ENCODE measurements at places on chromosomes 6 and 20. TPM values are rescaled to one million over a fixed set of nuclear protein-coding genes. Genes with fewer than 3 reads are reported as not detected.

- no peak for DNase-seq
- no peak overlapping the region for H3K27ac ChIP-seq
- no peaks in the 10 kb centered on the region for H3K4me1 ChIP-seq
- no peak overlapping the region for H3K4me3 ChIP-seq
These were observed 253.1 kb downstream of the C6orf118 start for GRCh38 chr6:165056292-165056691.

GRCh38 chr6:144415014-144415413 lies 129.9 kb downstream of the UTRN start:
- no peaks in the 10 kb centered on the region for H3K4me1 ChIP-seq
- H3K27ac ChIP-seq, result no peak overlapping the region
- H3K27me3 ChIP-seq, result no peaks in the 10 kb centered on the region
- no peak for DNase-seq
- H3K4me3 ChIP-seq, result no peak overlapping the region

DNA sequence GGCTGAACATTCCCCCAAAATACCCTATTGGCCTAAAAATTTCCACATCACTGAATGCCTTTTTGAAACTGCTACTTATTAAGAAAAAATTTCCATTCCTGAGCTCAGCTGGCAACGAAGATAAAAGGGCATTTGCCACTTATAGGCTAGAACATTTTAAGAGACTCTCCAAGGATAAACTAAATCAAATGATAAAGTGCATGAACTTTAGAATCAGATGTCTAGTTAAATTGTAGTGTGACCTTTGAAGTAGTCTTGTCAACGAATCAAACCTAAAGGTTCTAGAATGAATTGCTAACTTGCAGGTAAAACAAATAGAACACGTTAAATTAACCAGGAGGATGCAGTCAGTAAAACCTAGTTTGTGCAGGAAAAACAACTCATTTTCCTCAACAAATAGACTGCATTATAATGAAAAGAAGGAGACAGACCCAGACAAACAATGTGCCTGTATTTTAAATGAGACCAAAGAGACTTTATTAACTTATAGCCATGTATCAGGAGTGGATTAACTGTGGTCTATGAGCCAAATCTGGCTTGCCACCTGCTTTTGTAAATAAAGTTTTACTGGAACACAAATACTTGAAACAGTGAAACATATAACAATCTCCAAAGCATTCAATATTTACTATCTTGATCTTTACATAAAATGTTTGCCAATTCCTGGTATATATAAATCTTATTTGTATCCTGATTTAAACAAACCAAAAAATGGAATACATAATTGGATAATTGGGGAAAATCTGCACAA lies 184.4 kb downstream of the MEI4 start:
- H3K36me3 ChIP-seq, result no peaks in the 10 kb centered on the region
- no peaks in the 10 kb centered on the region for H3K4me1 ChIP-seq
- no peak overlapping the region for H3K4me3 ChIP-seq
- DNase-seq, result no peak

Gene NHSL1
- 15.4 TPM for total RNA-seq

DNA sequence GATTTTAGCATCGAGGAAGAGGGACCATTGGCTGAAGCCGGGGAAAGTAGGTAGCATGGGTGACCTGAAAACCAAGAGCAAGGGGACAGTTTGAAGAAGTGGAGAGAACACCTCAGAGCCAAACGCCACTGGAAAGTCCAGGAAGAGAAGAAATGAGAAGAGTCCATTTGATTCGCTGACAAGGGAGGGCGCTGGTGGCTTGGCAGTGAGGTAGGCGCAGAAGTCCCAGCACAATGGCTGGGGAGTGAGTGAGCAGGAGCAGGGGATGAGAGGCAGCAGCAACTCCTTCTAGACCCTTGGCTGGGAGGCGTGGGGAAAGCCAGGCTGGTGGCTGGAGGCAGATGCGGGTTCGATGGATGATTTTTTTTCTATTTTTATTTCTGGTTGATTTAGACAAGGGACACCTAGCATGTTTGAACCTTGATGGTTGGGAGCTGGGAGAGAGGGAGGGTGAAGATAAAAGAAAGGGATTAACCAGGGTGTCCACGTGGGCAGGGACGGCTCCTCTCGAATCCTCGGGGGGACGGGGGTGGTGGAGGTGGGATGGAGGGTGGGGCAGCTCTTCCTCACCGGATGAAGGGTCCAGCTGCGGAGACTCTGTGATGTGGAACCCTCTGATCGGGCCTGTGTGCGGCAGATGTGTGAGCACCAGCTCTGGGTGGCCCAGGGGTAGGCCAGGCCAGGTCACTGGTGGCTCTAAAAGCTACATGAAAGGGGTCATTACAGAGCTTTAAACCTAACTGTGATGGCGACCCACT lies 164.2 kb downstream of the NFATC2 start:
- no peaks in the 10 kb centered on the region for H3K36me3 ChIP-seq
- no peak overlapping the region for H3K27ac ChIP-seq
- H3K4me3 ChIP-seq, result no peak overlapping the region
- no peaks in the 10 kb centered on the region for H3K4me1 ChIP-seq
- no peak for DNase-seq

Gene KIAA0408
- total RNA-seq, result 3.3 TPM

Gene PI16
- 5.2 TPM for total RNA-seq

DNA sequence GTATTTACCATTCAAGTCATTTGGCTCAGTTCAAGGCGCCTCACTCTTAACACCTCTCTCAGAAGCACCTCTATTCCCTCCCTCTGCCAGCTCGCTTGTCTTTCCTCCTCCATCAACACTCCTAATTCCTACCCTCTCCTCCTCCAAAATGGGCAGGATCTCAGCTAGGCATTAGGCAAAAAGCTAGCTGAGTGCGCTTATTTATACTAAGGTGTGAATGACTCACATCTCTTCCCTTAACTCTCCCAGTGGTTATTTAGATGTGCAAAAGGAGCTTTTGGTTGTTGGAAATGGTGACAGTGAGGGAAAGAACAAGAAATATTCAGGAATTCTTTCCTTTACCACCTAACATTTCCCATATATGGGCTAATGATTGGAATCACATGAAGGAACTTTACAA lies 29.1 kb downstream of the PACSIN1 start:
- H3K4me1 ChIP-seq, result no peaks in the 10 kb centered on the region
- no peaks in the 10 kb centered on the region for H3K36me3 ChIP-seq
- no peak for DNase-seq
- H3K27ac ChIP-seq, result no peak overlapping the region
- H3K27me3 ChIP-seq, result no peaks in the 10 kb centered on the region

Gene CNR1
- total RNA-seq, result 30.2 TPM

Gene SLC32A1
- not detected for total RNA-seq

Gene HSPA12B
- 7.0 TPM for total RNA-seq

Gene NDUFAF5
- 20.5 TPM for total RNA-seq

Gene SAPCD1
- total RNA-seq, result not detected

GRCh38 chr6:125050663-125051318 lies 88.6 kb downstream of the RNF217 start:
- no peaks in the 10 kb centered on the region for H3K36me3 ChIP-seq
- DNase-seq, result no peak
- no peak overlapping the region for H3K27ac ChIP-seq
- H3K27me3 ChIP-seq, result no peaks in the 10 kb centered on the region

Data from breast epithelium (tissue), 4 donors.